ENCODE measurements at places on chromosomes 1 and 21.

- no peak for DNase-seq
Measured at GRCh38 chr1:234970731-234971476, 157.7 kb downstream of the TOMM20 start.

GRCh38 chr1:177686933-177687332 lies 282.9 kb downstream of the SEC16B start:
- DNase-seq = no peak

DNA sequence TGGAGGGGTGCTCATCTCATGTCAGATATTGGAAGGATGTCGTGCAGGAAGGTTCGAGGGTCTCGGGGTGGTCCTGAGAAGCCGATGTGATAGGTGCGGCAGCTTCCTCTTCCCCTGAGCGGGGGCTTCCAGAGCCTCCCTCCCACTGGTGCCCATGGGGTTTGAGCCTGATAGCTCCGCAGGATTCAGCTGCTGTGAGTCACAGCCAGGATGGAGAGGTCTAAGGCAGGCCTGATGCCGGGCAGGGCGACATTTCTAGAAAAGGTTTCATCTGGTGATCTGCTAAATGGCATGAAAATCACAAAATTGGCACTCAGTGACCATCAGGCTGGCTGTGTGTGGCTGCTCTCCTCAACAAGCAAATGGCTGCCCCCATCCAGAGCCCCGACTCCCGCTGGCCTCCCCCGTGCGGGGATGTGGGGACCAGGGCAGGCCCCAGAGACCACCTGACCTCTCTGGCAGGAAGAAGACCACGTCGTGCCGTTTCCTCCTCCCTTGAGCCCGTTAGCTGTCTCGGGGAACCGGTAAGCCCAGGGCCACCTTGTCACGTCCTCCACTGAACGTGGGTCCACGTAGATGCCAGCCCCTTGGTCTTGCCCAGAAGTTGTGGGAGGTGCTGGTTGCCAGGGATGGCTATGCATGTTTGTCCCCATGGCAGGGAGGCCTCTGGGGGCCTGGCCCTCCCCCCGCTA lies 66.1 kb downstream of the SKI start:
- DNase-seq = no peak

DNA sequence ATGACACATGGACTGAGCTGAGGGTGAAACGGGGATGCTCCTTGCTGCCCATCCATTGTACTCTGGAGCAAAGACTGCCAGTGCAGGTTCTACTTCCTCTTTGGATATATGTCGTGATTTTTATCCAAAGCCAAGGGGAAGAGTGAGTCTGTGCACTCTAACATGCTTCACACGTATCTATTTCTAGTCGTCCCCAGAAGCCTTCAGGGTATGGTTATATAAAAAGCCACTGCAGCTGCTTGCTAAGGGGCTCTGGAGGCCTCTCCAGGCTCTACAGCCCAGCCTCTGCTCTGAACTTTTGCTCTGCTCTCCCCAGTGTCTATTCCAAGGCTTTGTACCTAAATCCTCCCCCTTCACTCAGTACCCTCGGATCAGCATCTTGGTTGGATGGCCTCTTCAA lies 20.1 kb downstream of the PAFAH2 start:
- no peak for DNase-seq

GRCh38 chr1:153058826-153059784 lies 1.8 kb upstream of the SPRR2A start:
- DNase-seq = no peak

DNA sequence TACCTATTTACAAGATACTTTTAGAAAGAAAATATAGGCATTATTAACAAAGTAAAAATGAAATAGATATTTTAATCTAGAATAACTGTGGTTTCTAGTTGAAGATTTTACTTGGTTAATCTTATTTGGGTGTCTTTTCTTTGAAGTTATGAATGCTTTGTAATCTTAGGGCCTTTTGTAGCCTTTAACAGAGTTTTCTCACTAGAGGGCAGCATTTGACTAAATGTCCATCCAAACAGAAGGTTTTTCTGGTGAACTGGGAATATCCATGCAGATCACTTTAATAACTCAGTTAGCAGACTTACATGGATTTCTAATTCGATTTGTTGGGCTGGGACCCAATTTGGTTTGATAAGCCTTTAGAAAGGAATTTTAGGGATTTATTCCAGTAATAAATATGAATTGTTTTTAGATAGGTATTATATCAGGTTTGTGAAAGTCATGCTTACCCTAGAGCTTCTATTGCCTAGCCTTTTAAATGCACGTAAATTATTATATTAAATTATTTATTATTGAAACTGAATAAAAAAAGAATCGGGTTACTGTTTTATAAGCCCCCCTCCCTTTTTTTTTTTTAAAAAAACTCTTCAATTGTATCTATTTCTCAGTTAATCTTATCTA lies 119.7 kb downstream of the ZNF326 start:
- DNase-seq = no peak

GRCh38 chr21:46297338-46298271 lies 11.5 kb downstream of the YBEY start:
- no peak for DNase-seq

DNA sequence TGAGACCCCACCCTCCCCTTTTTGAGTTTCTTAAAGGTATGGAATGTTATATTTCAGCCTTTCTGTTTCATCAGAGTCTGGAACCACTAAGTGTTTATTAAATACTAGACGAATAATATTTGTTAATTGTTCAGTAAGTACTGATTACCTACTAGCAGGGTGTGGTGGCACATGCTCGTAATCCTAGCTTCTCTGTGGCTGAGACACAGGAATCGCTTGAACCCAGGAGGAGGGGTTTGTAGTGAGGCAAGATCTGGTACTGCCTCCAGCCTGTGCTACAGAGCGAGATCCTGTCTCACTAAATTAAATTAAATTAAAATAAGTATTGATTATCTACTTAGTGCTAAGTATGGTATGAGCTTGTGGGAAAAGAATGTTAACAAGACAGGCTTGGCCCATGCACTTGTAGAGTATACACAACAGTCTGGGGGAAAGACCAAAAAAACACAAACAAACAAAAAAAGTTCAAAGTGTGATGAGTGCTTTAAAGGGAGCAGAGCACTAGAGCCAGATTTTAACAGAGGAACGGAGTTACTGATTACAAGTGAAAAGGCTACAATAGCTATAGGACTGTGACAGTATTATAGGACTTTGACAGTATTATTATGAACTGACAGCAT lies 2.4 kb downstream of the CEPT1 start:
- DNase-seq = no peak

- no peak for DNase-seq
Measured at GRCh38 chr21:40595806-40596205, 251.2 kb downstream of the DSCAM start.

DNA sequence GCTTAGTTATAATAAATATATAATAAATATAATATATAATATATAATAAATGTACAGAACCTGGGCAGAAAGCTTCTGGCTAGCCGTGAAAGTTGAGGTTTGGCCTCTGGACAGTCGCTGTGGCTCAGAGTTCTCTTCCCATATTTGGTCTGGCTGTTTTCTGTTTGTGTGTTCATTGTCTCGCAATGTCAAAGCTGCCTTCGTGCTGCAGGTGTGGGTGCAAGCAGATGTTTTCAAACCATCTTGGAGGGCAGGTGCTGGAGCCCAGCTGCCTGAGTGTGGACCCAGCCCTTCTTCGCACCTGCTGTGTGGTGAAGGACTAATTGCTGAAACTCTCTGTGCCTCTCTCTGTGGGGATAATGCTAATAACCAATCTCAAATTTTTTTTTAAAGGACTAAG lies 3.6 kb upstream of the CSTB start:
- DNase-seq = no peak

DNA sequence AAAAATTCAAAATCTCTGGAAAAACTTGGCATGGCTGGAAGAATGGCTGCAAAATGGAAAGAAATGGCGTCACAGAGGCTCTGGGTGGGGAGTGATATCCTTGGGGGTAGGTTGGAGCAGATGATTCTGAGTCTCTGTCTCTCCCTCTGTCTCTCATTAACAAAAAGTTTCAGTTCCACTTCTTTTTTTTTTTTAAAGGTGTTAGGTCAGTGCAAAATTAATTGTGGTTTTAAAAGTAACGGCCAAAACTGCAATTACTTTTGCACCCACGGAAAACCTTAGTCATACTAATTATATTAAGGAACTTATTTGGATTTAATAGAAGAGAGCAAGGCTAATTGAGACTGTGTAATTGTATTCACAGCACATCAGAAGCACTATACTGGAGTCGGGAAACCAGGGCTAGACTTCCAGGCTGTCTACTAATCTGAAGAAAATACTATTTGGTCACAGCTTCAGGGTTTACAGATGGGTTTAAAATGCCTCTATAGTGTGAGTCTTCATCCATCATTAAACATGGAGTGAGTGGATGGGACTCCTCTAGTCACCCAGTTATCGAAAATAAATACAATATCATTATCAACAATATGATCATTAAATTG lies 289.1 kb upstream of the PLD5 start:
- no peak for DNase-seq

DNA sequence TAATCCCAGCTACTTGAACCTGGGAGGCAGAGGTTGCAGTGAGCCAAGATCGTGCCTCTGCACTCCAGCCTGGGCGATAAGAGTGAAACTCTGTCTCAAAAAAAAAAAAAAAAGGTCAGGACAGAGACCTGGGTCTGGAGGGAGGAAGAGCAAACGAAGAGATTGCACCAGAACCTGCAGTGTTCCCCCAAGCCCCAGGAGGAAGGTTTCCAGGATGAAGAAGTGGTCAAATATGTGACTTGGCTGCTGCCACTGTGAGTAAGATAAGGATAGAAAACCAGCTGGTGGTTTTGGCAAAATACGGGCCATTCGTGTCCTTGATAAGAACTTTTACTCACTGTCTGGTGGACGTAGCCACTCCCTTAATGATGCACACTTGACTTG lies 42.2 kb downstream of the CLDN14 start:
- no peak for DNase-seq

DNA sequence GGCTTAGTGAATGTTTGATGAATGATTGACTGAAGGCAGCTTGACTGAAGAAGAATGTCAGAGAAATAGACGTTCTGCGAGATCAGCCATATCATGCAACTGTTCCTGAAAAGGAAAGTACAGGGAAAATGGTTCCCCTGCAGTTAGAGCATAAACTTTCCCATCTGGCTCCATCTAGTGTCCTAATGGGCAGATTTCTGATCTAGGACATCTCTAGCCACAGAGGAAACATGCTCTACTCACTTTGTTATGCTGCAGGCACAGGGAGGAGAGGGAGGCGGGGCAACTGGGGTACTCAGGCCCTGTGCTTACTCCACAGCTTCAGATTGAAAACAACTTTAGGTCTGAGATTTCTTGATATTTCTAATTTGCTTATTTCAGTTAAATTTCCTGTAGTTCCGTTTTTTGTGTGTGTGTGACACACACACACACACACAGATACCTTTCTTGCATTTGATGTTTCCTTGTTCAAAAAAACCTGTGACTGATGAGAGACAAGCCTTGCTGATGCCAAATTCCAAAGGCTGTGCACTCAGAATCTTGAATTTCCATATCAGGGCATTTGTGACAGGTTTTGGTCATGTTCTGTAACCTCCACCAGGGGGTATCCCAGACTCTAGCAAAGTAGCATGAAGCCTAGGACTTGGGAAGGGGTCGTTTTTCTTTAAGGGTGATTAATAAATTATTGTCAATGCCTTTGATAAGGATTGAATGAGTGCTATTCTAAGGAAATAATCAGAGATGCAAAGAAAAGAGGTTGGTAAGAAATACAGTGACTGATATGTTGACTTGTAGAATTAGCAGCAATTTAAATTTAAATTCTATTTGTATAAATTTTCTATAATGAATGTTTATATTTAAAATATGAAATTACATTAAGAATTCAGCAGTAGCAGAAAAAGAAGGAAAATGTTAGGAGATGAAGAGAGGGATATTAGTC lies 139.7 kb upstream of the BEND5 start:
- no peak for DNase-seq

GRCh38 chr1:210117681-210118170 lies 114.9 kb upstream of the SERTAD4 start:
- no peak for DNase-seq

DNA sequence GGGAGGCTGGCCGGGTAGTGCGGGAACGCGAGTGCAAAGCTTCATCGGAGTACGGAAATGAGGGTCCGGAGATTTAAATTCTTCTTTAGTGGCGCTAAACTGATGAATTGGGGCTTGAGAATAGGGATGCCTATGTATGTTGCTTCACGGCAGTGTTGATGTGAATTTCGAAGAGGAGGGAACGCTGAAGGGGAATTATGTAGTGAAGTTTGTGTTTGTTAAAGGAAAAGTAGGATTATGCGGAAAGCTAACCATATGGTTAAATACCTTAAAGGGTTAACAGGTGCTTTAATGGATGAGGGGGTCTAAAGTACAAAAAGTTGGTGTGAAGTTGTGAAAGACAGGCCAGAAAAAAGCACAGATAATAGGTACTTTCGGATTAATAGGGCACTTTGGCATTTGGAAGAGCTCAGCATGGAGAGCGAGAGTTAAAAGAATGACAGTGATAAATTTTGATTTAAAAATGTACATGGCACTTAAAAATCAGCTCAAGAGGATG lies 1.4 kb downstream of the HS2ST1 start:
- no peak for DNase-seq

DNA sequence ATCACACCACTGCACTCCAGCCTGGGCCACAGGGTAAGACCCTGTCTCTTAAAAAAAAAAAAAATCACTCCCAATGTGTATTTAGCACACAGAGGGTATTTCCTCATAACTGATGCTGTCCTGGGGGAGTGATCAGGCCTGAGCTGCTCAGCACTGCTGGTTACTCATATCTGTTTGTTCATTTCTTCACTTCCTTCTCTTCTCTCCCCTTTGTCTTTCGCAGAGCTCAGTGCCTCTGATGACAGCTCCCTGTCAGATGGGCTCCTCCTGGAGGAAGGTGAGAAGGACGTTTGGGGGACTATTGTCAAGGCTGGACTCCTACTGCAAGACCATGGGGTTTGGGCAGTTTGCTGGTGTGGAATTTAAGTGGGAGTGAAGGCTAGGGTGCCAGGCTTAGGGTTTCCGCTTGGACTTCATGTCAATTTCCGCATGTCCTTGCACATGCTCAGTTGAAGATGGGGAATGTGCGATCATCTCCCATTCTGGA lies 13.0 kb downstream of the INAVA start:
- DNase-seq = no peak

- no peak for DNase-seq
Measured at GRCh38 chr21:17660452-17660851, 47.8 kb upstream of the BTG3 start.

GRCh38 chr1:2845869-2846268 lies 44.4 kb upstream of the TTC34 start:
- no peak for DNase-seq

Data from stimulated activated CD4-positive, alpha-beta T cell treated with anti-CD3 and anti-CD28 coated beads, Interleukin-15, amount 100 ng/mL, for 1 hour (primary cell).